ENCODE measurements at places on chromosomes 5 and 9.

DNA sequence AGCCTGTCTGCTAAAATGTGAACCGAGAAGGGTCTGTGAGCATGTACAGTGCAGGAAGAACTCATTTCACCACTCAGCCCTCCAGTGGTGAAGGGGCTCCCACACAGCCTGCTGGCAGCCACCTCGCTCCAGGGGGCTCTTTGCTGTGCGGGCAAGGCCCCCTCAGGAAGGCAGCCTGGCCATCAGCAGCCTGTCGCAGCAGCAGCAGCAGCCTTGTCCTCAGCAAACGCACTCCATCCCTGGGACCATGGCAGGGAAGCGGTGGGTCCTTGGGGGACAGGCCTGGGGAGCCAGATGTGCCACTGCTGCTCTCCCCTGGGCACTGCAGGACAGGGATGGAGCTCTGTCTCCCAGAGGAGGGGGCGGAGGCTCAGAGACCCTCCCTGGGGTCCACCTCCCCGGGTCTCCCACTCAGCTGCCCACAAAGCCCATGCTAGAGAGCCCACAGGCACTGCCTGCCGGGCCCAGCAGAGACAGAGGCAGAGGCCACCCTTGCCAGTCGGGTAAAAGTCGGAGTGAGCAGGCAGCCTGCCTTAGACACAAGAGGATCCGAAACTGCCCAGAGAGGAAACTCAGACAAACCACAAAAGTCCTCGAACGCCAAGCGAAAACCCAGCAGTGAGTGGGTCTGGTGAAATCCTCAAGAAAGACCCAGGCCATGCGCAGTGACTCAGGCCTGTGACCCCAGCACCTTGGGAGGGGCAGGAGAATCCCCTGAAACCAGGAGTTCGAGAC, 8.0 kb downstream of the BRD3 start:
- no peak for DNase-seq

DNA sequence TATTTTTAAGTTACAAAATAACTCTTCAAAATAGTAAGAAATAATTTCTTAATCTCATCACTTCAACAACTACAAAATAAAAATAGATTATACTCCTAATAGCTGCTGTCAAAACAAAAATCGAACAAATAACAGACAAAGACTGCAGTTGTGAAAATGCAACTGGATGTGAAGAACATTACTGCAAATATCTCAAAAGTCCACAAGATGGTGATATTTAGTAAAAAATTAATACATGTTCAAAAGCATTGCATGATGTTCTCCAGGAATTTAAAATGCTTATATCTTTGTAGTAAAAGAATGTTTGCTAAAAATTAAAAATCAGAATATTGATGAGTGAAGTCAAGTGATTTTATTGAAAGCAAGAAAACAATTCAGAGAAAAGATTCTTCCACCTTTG, 66.2 kb downstream of the MPDZ start:
- peak; percentile 35 for DNase-seq

DNA sequence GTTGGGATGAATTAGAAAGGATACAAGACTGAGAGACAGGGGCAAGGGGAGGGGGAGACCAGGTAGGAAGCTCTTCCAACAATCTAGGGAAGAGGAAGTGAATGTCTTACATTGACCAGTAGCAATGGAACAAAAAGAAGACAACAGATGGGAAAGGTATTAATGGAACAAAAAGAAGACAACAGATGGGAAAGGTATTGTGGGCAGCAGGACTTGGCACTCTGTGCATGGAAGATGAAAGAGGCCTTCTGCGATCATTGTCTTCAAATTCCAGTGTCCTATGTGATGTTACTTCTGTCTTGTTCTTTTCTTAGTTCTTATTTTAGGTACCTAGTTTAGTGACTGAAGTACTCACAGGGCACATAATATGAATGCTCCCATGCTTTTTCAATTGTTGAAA, 161.8 kb downstream of the PALM2AKAP2 start:
- no peak for DNase-seq

DNA sequence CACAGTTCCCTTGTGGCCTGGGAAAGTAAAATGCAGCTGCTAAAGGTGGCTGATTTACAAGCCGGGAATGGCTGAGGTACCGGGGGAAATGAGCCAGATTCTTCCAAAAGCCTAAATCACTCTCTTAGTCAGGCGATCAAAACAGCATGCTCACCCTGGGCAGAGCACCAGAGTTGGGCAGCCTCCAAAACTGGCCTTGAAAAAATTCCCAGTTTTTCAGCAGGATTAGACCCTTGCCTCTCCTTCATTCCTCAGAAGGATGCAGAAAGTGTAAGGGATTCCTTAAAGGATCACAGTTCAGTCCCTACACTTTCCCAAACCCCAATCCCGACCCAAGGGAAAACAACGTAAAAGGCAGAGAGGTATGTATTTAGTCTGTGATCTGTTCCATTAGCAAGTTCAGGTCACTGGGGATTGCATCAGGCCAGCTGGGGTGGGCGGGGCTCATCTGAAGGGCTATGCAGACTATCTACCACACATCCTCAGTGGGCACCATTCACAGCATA, 16.9 kb downstream of the TMEM174 start:
- peak; percentile 42 for DNase-seq

DNA sequence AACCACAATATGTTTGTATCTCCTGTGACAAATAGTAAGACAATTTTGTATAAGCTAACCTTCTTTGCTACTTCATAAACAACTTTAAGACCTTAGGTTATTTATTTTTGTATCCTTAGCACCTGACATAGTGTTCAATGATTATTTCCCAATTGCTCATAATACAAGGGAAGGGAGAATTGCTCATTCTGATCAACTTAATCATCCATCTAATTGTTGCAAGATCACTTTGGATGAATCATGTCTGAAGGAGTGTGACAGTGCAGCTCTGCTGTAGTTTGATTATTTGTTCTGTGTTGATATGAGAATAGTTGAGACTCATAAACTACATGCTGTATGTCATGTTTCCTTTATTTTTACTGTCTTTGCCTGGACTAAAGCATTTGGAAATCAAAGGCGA, 721.3 kb upstream of the SEMA6A start:
- no peak for DNase-seq

DNA sequence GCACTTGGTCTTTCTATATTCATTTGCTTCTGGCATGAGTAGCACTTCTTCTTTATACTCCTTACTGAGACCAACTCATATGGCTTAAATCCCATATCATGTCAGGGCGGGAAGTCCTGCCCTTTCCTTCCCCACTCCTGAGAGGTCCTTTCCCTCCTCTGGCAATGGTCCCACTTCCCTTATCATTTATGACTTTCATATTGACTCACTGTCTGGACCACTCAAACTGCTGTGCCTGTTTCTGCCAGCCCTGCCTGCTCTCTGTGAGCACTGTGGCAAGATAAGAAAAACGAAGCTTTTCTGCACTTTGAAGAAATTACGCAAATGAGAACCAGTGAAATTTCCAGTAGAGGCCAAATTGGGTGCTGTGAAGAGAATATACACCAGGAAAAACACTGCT, 58.1 kb downstream of the ZNF474 start:
- no peak for DNase-seq

DNA sequence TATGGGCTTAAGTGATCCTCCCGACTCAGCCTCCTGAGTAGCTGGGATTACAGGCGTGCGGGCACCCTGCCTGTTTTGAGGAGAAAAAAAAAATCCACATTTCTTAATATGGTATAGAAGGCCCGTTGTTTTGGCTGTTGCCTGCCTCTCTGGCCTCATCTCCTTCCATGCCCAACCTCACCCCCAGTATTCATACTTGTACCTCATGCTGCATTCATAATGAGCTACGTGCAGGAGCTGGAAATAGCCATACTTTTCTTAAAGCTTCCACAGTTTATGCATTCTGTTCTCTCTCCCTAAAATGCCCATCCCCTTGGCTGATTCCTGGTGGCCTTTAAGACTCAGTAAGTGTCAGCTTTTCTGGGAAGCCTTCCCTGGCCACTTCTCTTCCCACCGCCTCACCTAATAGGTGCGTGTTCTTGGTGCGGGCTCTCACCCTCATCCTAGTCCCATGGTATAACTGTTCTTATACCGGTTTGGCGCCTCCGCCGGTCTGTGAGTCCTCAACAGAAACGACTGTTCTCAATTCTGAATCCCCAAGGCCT, 2.1 kb upstream of the TPM2 start:
- DNase-seq = no peak

DNA sequence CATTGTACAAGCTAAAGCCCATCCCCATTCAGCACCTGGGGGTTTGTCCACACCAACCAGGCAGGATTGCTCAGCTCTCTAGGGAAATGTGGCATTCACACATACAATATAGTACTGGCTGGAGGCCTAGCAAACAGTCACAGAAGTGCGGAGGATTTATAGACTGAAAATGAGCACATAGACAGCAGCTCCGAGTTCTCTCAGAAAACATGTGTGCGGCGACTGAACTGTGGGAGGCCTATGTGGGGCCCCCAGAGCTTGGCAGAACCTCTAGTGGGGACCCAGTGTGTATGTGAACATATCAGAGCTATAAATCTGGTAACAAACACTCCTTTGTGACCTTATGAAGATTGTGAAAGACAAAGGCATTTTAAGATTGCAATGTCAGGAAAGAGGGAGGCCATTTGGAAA, 431.1 kb downstream of the DTWD2 start:
- no peak for DNase-seq

- DNase-seq = no peak
These were observed 14.4 kb upstream of the TRMT10B start for GRCh38 chr9:37739222-37739621.
